ENCODE measurements at places on chromosomes 4 and X. TPM values are rescaled to one million over a fixed set of nuclear protein-coding genes. Genes with fewer than 3 reads are reported as not detected.

CDS1 gene
- 18.1 TPM for total RNA-seq

CFI gene
- total RNA-seq, result 0.19 TPM

SYNPO2 gene
- total RNA-seq, result 0.16 TPM

STK32B gene
- total RNA-seq, result 8.8 TPM

DNA sequence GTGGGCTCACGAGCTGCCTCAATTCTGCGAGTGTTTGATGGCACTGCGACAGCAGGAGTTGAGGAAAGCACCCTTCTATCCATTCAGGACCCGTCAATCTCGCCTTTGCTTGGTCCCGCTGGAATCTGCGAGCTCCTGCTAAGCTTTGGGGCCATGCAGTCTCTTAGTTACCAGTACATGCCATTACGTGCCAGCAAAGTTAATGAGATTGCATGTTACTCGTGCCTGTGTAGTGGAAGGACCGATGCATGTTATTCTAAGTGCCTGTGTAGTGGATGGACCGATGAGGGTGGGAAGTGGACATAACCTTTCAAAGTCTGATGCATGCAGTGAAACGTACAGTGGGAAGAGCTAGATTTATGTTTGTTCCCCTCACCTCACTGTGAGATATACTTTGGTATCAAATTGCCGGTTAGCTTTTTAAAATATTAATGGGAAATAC, 569 bp downstream of the RPS3A start:
- H3K4me1 ChIP-seq, result peaks cover 8% of the 10 kb centered on the region
- H3K4me3 ChIP-seq, result peak overlapping the region; percentile 97
- H3K36me3 ChIP-seq, result peaks cover 2% of the 10 kb centered on the region
- no peaks in the 10 kb centered on the region for H3K27me3 ChIP-seq
- H3K27ac ChIP-seq, result peak overlapping the region; percentile 98

GRCh38 chr4:177737387-177737940, 295.2 kb upstream of the AGA start:
- DNase-seq, result no peak
- H3K4me3 ChIP-seq, result no peak overlapping the region
- H3K27me3 ChIP-seq, result no peaks in the 10 kb centered on the region
- H3K27ac ChIP-seq, result no peak overlapping the region
- H3K4me1 ChIP-seq, result no peaks in the 10 kb centered on the region

DNA sequence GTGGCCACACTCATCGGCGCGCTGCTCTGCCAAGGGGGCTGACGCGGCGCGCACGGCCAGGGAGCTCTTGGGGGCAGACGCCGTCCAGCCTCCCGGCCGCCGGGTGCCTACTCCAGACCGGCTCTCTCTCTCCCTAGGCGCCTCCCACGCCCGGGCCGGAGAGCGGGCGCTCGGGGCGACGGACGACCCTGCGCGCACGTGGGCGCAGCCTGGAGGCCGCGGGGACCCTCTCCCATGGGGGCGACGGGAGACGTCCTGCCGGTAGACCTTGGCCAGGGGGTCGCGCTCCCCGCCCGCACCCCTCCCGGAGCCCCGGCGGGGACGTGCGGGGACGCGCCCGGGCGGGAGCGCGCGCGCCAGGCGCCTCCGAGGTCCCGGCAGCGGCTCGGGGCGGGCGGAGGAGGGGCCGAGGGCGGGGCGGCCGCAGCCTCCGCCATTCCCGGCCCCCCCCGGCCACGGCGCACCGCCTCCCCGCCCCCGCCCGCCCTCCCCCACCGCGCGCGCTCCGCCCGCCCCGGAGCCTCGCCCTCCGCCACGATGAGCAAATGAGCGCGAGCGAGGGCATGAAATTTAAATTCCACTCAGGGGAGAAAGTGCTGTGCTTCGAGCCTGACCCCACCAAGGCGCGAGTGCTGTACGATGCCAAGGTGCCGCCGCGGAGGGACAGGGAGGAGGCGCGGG, at the start of gene MSL3:
Gene MSL3 (plus strand): TSS at position 519 of the 681 bp plus-strand sequence. CDS start 27 bp downstream, at position 546.
- no peaks in the 10 kb centered on the region for H3K27me3 ChIP-seq
- H3K36me3 ChIP-seq, result no peaks in the 10 kb centered on the region
- peak within 1 kb of the TSS; percentile 92 for H3K4me3 ChIP-seq
- peak; percentile 38 for DNase-seq

GRCh38 chr4:172486531-172486930, 673.3 kb downstream of the GALNTL6 start:
- H3K27me3 ChIP-seq, result no peaks in the 10 kb centered on the region
- no peaks in the 10 kb centered on the region for H3K36me3 ChIP-seq
- no peak overlapping the region for H3K27ac ChIP-seq
- no peaks in the 10 kb centered on the region for H3K4me1 ChIP-seq
- DNase-seq, result no peak
- no peak overlapping the region for H3K4me3 ChIP-seq

DNA sequence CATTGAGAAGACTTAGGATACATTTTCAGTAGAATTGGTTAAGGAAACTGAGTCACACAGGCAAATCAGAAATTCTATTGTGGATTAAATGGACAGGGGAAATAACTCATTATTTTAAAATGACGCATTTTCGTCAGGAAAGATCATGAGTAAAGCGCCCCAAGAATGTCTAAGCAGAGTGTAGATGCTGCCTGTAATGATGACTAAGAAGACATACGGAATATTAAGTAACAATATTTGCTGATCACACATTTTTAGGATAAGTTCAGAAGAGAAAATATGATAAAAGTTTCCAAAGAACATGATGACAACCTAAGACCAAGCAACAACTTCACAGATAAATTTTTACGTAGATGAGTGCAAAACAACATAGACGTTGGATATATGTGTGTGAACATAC, 596.3 kb upstream of the TENM3 start:
- H3K4me1 ChIP-seq, result no peaks in the 10 kb centered on the region
- H3K27me3 ChIP-seq, result no peaks in the 10 kb centered on the region
- no peak overlapping the region for H3K27ac ChIP-seq
- H3K4me3 ChIP-seq, result no peak overlapping the region
- H3K36me3 ChIP-seq, result no peaks in the 10 kb centered on the region

DNA sequence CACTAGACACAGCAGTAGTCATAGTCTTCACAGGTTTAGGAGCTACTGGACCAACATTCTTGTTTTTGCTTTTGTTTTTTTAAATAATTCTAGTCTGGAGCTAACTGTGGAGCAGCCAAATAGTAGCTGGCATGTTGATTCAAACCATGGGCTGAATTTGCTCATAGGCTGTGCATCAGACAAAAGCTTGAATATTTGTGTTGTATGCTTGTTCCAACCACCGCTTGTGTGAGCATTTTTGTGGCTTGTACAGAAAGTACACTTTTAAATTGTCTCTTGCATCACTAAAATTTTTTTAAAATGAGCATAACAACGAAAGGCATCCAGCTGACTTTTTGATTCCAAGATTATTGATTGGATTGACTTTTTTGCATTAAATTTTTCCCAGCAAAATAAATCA, 39.6 kb downstream of the CCNI start:
- no peak overlapping the region for H3K4me3 ChIP-seq
- H3K4me1 ChIP-seq, result peaks cover 15% of the 10 kb centered on the region
- no peak overlapping the region for H3K27ac ChIP-seq
- no peak for DNase-seq
- H3K36me3 ChIP-seq, result no peaks in the 10 kb centered on the region

GRCh38 chr4:32560306-32560705, 1840.1 kb downstream of the PCDH7 start:
- DNase-seq, result no peak
- no peak overlapping the region for H3K4me3 ChIP-seq
- no peaks in the 10 kb centered on the region for H3K36me3 ChIP-seq

All from Caco-2 (cell line).